ENCODE measurements at places on chromosomes 6 and 20. TPM values are rescaled to one million over a fixed set of nuclear protein-coding genes. Genes with fewer than 3 reads are reported as not detected.

SCAND1 gene
- polyA plus RNA-seq: 201 TPM

SIRPG gene
- polyA plus RNA-seq: not detected

ADGRF5 gene
- 0.51 TPM for polyA plus RNA-seq

RAB23 gene
- polyA plus RNA-seq: 21.3 TPM

SLC52A3 gene
- not detected for polyA plus RNA-seq

PPP1R3G gene
- polyA plus RNA-seq: 6.3 TPM

IRF4 gene
- 0.25 TPM for polyA plus RNA-seq

SLC44A4 gene
- polyA plus RNA-seq: not detected

BEND3 gene
- polyA plus RNA-seq: 3.4 TPM

DEF6 gene
- 2.3 TPM for polyA plus RNA-seq

RANBP9 gene
- 42.4 TPM for polyA plus RNA-seq

CLDN20 gene
- 0.19 TPM for polyA plus RNA-seq

HCK gene
- polyA plus RNA-seq: not detected

Data from cardiac muscle cell (in vitro differentiated cells and primary cell).